Hematopoietic multipotent progenitor cell treated with erythropoietin and hydrocortisone succinate and interleukin-3 and kit ligand, for 4 days (in vitro differentiated cells): ENCODE measurements at places on chromosomes 5 and 9.

DNA sequence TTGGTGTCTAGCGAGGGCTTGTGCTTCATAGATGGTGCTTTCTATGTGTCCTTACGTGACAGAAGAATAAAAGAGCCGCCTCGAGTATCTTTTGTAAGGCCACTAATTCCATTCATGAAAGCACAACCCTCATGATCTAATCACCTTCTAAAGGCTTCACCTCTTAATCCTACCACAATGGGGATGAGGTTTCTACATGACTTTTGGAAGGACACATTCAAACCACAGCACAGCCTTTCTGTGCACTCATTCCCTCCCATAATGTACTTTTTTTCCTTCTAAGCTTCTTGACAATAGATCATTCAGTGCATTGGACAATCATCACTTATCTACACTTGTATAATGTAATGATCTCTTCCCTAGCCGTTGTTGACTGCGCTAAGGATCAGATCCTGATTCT, 774.8 kb downstream of the BRINP1 start:
- DNase-seq, result no peak

DNA sequence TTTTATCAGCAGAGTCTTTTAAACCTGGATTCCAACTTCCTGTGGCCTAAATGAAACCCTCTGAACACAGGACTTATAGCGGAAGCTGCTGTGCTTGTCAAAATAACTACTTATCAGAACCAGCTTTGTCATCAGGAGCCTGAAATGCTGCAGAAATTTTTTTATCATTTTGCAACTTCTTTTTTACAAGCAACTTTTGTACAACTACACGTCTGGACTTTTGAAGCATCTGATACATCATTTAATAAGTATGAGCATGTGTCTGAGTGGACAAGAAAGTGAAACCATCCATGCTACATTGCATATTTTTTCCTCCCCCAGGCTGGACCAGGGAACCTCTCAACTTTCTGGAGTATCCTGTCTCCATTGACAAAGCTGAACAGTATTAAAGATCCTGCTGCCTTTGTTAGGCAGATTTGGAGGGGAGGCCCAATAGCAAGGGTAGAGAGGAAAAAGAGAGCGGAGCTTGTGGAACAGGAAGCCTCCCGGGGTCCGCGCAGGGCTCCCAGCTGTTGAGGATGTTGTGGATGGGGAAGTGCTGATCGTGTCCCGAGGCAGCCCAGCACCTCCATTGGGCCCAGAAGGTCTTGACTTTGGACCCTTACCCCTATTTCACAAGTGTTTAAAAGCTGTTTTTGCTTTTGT, 196.6 kb downstream of the MSX2 start:
- peak; percentile 13 for DNase-seq

GRCh38 chr9:113501129-113501686, 37.7 kb downstream of the RGS3 start:
- no peak for DNase-seq

GRCh38 chr9:3823842-3824475, 298.2 kb upstream of the RFX3 start:
- no peak for DNase-seq

- DNase-seq, result no peak
These were observed 34.8 kb downstream of the ATP6V0E1 start for GRCh38 chr5:173018358-173018757.

- DNase-seq, result no peak
These were observed 181.2 kb downstream of the SLC12A2 start for GRCh38 chr5:128264564-128265360.

DNA sequence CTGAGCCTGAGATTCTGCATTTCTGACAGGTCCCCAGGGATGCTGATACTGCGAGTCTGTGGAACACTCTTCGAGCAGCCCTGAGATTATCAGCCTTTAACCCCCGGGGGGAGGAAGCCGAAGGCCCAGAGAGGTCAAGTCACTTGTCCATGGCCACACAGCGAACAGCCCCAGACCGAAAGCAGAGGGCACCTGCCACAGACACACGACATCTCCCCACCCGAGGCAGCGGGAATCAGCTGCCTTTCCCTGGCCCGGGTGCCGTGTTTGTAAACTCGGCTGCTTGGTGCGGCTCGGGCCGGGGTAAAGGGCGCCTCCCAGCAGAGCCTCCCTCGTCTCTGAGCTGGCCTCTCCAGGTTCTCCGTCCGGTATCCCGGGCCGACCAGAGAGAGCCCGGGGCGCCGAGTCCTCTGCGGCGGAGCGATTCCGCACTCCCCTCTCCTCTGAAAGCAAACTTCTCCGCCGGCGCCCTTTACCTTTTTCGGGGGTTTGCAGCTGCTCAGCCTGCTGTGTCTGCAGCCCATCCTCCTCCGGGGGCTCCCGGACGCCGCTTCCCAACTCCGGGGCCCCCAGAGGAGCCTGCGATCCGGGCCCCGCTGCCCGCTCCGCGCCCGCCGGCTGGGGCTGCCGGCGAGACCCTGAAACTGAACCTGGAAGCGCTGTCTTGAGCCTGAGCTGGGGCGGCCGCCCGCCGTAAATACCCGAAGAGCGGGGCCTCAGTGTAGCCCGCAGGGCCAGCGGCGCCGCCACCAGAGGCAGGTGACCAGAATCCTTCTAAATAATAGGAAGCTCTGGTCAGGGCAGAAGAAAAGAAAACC, at the start of gene CCDC69:
CCDC69 (minus strand) TSS at position 646 of the 818 bp plus-strand sequence; CDS start at position 524, 122 bp downstream.
- DNase-seq, result peak; percentile 87

GRCh38 chr9:17453751-17454150, 125.1 kb upstream of the SH3GL2 start:
- peak; percentile 12 for DNase-seq

DNA sequence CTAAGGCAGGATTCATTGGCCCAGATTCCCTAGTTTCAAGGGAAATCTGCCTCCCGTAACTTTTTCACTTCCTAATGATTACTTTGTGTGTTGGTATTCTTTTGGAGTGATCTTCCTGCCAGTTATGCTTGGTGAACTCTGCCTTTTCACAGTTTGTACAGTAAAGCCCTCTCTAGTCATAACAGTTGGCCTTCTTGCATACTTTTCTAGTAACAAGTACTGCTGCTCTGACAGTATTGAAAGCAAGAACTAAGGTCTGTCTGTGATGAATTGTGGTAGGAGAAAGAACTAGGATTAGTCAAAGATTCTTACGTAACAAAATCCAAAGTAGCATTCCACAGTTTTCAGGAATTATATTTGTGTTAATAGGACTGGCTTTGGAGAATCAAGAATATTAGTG, 1457.2 kb upstream of the WWC1 start:
- no peak for DNase-seq

GRCh38 chr9:1775230-1775629, 239.9 kb upstream of the SMARCA2 start:
- no peak for DNase-seq

GRCh38 chr9:109652112-109652511, 127.9 kb upstream of the PALM2AKAP2 start:
- DNase-seq, result no peak

- no peak for DNase-seq
These were observed 27.7 kb downstream of the NSG2 start for GRCh38 chr5:174073122-174073660.

GRCh38 chr5:36655161-36655560, 48.8 kb downstream of the SLC1A3 start:
- DNase-seq, result peak; percentile 38

- no peak for DNase-seq
These were observed 107.0 kb downstream of the PRDM9 start for GRCh38 chr5:23614422-23614821.

- no peak for DNase-seq
These were observed 139.9 kb downstream of the RFX3 start for GRCh38 chr9:3385871-3386270.

DNA sequence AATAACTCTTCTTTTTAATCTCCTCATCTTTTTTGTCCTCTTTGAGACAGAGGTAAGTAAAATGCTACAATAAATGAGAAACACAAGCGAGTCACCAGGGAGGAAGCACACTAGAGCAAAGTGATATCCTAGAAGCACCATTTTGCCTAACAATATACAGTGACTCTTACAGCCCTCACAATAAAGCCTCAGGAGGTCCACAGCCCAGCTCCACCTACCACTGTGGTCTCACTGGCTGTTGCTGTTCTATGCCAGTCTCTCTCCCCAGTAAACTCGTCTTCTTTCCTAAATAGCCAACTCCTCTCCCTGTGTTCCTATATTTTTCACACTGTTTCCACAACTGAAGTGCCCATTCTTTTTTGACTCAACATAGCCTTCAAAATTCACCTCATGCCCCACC, 44.3 kb downstream of the TNFSF15 start:
- no peak for DNase-seq
